ENCODE measurements at places on chromosomes 3 and 15.
A peak's percentile ranks its signal among the peaks of the same experiment; 100 is the strongest.

GRCh38 chr3:39185959-39186691 is 6.3 kb downstream of the XIRP1 start:
- no peak for DNase-seq

GRCh38 chr3:121295452-121295851 is 250.3 kb downstream of the POLQ start:
- no peak for DNase-seq

DNA sequence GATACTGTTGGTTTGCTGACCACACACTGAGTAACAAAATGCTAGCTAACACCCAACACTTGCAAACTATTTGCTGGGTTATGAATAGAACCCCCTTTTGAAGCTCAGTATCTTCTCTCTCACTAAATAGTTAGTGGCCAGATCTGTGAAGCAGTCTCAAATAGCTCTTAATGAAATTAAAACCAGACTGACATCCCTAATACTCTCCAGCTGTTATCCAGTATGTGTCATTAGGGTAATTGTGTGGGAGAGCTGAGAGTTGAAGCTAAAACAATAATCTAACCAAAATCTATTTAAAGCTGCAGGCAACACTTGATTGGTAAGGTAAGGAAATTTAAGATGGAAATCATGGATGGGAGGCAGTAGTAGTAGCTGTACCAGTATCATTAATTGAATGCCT is 110.4 kb upstream of the RORA start:
- no peak for DNase-seq

DNA sequence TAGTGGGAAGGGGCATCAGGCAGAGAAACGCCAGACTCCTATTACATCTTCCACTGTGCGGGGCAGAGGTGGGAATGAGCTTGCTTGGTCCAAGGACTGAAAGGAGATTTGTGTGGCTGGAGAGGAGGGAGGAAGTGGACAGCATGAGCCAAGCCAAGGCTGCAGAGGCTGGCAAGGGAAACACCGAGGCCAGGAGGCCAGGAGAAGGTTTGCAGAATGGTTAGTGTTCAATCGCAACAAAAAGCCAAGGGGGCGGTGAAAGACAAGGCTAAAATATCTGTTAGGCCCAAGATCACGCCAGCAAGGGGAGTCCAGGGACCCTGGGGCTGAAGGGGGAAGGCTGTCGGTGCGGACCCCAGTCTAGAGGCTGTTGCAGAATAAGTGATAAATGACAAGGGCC is 75.8 kb downstream of the CPN2 start:
- DNase-seq = peak; percentile 70

DNA sequence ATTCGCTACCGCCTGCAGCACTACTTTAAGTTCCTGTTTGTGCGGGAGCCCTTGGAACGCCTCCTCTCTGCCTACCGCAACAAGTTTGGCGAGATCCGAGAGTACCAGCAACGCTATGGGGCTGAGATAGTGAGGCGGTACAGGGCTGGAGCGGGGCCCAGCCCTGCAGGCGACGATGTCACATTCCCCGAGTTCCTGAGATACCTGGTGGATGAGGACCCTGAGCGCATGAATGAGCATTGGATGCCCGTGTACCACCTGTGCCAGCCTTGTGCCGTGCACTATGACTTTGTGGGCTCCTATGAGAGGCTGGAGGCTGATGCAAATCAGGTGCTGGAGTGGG is 995 bp downstream of the CHST14 start:
- peak; percentile 52 for DNase-seq

- DNase-seq = no peak
These were observed 110.8 kb upstream of the NDN start for GRCh38 chr15:23797747-23798446.

DNA sequence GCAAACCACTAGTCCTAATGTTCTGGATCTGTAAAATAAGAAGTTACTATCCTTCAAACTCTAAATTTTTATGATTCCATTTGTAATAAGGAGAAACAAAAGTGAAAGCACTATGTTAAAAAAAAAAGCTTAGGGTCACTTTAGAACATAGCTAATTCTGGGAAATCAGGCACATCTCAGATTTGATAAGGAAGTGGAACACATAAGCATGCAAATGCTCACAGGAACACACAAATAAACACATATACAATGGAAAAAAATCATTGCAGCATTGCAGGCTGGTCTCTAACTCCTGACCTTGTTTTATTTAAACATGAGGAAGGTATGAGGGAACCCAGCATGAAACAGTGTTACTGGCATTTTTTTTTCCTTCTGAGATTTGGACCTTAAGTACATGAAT is 63.2 kb upstream of the TNFSF10 start:
- DNase-seq = no peak

DNA sequence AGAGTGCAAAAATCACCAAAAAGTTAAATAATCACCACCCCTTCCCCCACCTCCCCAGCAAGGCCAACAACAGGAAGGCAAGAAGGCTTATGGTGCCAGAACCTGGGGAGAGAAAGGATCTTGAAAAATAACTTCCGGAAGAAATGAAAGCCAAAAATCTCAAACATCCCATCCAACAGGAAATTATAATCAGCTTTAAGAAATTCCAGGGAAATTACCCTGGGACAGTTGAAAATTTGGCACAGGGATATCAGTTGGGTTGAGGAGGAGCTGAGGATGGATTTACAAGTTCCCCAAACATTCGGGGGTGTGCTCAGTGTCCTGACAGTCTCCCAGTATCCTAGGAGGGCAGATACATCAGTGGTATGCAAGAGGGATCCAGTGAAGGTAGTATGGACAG is 82.7 kb downstream of the POLR2M start:
- DNase-seq = no peak

Data from 8988T (cell line).